ENCODE measurements at places on chromosomes 7 and 10.

GRCh38 chr7:158576050-158576762 lies 11.4 kb downstream of the PTPRN2 start:
- no peak for DNase-seq

DNA sequence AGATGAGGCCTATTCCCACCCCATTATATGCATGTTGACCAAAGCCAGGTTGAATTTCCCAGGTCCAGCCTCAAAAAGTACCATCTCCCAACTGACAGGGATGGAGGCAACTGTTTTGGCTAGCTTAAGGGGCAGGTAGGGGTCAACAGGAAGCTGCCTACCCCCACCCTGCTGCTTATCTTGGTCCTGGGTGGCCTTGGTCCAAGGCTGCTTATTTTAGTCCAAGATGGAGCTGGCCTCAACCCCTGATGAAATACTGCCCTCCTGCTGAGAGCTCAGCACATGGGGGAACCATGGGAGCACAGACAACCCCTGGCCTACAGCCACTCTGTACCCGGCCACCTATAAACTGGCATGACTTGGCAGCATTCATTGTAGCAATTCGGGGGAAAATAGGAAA lies 23.1 kb downstream of the MYO1G start:
- DNase-seq = no peak

DNA sequence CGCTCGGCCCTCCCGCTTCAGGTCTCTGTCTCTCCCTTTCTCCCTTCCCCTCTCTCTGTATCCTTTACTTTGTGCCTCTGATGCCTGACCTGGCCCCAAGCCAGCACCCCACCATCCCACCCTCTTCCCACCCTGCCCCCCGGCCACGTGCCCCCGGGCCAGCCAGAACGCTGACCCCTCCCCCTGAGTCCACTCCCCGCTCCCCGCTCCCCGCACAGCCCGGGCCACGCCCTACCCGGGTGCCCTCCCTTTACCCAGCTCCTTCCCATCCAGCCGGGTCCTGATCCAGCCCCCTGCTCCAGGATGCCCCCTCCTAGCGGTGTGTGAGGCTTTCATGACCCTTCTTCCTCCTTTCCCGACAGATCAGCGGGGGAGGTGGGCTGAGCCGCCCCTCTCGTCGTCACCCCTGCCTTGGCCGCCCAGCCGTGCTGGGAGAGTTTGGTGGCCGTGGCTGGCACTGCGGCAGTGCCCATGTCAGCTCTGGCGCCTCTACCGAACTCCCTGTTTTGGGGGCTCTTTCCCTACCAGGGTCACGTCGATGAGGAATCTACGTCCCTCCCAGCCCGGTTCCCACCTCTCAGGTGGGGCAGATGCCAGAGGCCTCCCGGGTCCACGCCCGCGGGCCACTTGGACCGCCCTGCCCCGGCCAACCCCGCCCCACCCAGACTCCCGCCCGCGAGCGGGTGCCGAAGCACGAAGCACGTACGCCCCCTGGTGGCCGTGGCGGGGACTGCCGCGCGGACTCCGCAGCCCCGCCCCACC lies 127.4 kb downstream of the UBE2H start:
- DNase-seq = peak; percentile 73

GRCh38 chr7:158280448-158281144 lies 307.0 kb downstream of the PTPRN2 start:
- DNase-seq = no peak

- no peak for DNase-seq
Observed at GRCh38 chr10:86325158-86325557, 41.4 kb downstream of the GRID1 start.

- no peak for DNase-seq
Observed at GRCh38 chr10:127797339-127797738, 60.4 kb downstream of the FOXI2 start.

DNA sequence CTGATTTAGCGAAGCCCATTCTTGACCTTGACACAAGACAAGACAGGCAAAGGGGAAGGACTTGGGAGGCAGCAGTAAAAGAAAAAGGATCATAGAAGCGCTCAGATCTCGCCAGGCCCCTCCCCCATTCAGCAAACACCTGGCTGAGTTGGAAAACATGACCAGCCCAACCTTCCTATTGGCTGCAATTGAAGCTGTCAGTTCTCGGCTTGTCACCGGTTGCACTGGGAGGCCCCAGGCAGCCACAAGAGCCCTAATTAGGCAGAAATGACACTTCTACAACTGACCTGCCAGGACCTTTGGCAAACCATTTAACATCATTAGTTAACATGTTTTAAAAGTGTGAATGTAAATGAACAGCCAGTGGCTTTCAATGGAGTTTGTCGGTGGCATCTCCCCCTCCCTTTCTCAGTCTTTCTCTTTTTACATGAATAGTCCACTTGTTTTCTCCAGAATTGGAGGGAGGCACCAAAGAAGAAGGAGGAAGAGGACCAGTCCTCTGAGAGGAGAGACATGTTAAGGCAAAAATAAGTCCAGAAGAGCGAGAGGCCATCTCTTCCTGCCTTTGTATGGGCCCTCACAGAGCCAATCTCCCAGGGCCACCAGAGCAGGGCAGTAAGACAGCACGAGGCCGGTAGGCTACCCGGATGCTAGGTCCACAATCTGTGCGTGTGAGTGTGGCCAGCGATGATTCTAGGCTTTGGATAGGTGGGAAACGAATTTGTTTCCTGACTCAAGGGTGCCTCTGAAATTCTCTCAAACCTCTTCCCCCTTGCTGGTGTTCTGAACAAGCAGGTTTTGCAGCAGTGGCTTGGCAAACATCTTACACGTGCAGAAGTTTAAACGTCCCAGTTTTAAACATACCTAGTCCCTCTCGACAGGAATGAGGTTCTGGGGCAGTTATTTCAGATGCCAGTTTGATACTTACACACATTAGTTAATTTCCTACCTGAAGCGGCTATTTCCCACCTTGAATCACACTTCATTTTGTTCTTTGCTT lies 15.0 kb upstream of the ENO4 start:
- no peak for DNase-seq

DNA sequence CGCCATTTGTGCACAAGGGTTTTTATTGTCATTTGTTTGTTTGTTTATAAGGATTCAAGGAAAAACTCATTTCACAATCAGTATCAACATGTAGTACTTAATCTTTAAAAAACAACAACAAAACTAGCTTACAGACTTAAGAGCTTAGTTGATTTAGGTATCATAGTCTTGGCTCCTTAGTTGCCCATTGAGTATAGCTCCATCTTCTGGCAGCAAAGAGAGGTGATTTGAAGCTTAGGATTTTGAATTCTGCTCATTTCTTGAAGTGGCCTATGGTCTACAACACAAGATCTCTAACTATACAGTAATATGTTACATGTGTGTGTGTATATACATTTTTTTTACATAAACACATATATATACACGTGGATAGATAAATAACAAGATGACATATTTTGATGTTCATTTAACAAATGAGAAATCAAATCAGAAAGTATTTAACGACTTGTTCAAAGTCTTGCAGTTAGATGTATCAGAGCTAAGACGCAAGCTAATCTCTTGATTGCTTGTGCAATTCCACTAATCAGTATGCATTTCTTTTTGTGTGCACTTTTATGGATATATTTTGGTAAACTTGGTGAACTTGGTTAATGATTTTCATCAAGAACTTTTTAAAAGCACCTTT lies 307.3 kb downstream of the CAMK1D start:
- no peak for DNase-seq

GRCh38 chr10:119680050-119680449 lies 28.9 kb downstream of the BAG3 start:
- no peak for DNase-seq

GRCh38 chr10:12308057-12308456 lies 41.3 kb upstream of the CAMK1D start:
- no peak for DNase-seq

DNA sequence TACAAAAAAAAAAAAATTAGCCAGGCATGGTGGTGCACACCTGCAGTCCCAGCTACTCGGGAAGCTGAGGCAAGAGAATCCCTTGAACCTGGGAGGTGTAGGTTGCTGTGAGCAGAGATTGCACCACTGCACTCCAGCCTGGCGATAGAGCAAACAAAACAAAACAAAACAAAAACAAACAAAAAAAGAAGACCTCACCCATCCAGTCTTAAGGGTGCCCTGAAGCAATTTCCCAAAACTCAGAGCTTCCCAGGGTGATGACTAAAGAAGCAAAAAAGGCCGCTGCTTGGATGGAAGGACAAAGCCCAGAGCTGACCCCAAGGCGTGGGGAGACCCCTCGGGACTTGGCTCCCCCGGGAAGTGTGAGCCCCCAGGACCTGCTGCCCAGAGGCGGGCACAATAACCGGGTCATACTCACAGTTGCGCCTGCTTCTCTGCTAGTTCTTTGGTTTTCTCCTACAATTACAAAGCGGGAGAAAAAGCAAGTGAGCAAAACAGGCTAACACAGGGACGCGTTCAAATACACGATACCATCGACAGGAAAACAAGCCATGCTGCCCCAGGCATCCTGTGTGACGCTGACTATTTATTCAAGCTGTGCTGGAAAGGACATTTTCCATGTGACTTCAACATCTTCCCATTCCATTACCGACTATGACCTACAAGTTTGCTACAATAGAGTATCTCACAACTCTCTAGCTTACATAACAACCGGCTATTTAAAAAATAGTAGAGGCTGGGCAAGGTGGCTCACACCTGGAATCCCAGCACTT lies 29.9 kb downstream of the PAPOLB start:
- no peak for DNase-seq

GRCh38 chr7:71783779-71784178 lies 628.4 kb downstream of the CALN1 start:
- no peak for DNase-seq

DNA sequence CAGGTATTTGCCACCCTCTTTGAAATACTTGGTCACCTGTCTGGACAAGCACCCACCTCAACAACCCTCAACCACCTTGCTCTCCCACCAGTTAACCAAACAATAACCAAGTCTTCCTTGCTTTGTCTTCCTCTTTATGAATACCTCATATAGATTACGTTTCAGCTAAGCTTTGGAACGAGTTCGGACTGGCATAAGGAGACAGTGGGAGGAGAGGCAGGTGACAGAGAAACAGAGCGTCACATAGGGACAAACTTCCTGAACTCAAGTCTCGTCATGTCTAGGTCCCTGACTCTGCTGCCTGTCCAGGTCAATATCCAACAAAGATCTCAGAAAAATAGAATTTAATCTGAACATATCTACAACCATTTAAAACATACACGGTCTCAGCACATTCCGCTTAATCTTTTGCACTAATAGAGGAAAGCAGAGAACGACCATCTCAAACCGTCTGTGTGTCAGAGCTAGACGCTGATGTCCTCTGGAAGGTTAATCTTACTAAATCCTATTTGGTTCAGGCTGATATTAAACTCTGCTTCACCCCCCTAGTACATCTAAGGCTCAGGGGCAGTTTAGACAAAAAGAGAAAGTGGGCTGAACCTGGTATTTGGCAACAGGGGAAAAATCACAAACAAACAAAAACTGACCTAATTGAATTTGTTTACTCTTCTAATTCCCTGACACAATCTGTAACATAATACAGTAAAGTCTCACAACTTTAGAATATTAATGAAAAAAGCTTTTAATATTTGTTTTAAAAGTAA lies 26.4 kb upstream of the SVOPL start:
- DNase-seq = no peak

DNA sequence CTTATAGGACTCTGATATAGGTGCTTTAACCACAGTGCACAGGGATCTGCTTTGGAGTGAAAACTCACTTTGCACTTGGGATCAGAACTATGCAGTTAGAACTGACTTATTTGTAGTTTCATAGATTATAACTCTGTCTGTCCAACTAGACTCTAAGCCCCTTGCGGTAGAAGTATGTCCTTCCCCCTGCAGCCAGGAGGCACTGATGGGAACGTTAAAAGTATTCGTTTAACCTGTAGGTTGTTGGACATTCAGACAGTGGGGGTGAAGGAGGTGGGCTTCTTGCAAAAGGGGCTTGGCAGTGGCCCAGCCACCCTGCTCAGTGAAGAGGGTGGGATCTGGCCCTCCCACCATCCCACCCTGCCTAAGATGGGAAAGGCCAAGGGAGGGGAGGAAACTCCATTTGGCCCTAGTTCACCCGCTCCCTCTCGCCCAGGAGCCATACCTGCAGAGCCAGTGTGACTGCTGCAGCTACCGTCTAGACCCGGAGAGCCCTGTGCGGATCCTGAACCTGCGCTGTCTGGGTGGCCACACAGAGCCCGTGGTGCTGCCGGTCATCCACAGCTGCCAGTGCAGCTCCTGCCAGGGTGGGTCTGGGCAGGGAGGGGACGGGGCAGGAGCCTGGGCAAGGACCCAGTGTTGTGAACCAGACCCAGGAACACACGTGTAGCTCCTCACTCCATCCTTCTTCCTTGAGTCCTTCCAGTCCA lies 5.7 kb upstream of the ZNF862 start:
- no peak for DNase-seq

- DNase-seq = no peak
Observed at GRCh38 chr10:89853781-89854191, 152.4 kb downstream of the KIF20B start.

- no peak for DNase-seq
Observed at GRCh38 chr10:59109826-59110225, 66.6 kb upstream of the PHYHIPL start.

DNA sequence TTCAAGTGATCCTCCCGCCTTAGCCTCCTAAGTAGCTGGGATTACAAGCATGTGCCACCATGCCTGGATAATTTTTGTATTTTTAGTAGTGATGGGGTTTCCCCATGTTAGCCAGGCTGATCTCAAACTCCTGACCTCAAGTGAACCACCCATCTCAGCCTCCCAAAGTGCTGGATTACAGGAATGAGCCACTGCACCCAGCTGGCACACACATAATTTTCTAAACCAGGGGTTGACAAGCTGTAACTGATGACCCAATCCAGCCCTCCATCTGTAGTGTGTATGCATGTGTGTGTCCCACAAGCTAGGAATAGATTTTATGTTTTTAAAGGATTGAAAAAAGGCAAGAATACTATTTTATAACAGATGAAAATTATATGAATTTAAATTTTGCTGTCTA lies 125.9 kb upstream of the INSYN2A start:
- DNase-seq = no peak

GRCh38 chr7:131292141-131292905 lies 35.4 kb upstream of the MKLN1 start:
- no peak for DNase-seq

GRCh38 chr7:5774790-5775189 lies 6.7 kb downstream of the RNF216 start:
- no peak for DNase-seq

Measured in HAP-1 (cell line).